RWPE1 (cell line): ENCODE measurements at places on chromosomes 2 and 18.

- no peak for DNase-seq
These were observed 168.8 kb downstream of the PHLPP1 start for GRCh38 chr18:62883937-62884735.

GRCh38 chr2:166665991-166666940, 172.2 kb upstream of the SCN7A start:
- no peak for DNase-seq

GRCh38 chr2:187687585-187687984, 133.3 kb upstream of the TFPI start:
- DNase-seq: no peak

GRCh38 chr2:198374375-198375082, 570.1 kb downstream of the PLCL1 start:
- DNase-seq: peak; percentile 11

DNA sequence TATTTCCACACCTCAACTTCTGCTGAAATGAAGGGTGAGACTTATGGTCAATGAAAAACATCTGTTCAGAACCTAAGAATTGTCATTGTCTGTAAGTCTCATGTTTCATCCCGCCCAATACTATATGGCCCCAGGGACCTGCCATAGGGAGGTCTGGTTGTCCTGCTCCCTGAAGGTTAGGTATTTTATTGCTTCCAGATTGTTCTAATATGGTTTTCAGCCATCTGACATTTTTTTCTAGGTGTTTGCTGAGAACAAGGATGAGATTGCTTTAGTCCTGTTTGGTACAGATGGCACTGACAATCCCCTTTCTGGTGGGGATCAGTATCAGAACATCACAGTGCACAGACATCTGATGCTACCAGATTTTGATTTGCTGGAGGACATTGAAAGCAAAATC, 7.3 kb downstream of the XRCC5 start:
- no peak for DNase-seq
